ENCODE measurements at places on chromosomes 7 and 10.

- DNase-seq, result no peak
Measured at GRCh38 chr10:112827951-112828350, 122.1 kb upstream of the TCF7L2 start.

- DNase-seq, result no peak
Measured at GRCh38 chr10:78351283-78351682, 317.6 kb downstream of the RPS24 start.

- DNase-seq, result no peak
Measured at GRCh38 chr10:4217187-4217586, 432.2 kb upstream of the KLF6 start.

DNA sequence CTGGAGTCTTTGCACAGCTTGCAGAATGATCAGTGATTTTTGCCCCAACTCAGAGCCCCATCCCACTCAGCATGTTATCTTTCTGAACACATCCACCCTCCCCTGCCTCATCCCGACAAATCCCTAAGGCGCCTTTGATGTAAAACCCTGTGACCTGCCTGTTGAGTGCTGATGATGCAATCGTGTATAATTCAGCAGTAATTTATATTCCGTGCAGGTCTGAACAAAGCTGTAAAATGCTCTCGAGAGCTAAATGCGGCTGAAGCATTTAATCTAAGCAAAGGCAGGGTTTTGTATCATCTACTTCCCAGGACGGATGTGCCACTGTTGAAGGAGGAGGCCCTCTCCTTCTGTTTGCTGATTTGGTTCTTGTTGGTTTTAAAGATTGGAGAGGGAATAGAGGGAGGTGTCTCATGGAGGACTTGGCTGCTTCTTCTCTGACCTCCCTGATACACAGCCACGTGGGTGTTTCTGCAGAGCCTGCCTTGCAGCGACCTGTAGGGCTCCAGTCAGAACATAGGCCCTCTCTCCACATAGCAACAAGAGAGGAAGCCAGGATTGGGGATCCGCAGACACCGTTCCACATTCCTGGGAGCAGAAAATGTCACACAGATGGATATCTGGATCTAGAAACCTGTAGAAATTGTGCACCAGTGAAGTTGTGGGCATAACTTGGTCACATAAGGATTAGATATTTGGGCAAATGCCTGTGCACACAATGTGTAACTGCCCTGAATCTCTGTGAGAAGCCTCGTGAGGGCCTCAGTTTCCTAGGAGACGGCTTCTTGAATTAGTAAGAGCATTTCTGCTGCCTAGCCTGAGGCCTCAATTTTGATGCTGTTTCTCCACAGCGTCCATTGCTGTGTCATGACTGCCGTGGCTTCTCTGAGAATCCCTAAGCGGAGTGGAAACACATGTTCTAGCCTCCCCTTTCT is 90.2 kb upstream of the AGK start:
- DNase-seq, result no peak

GRCh38 chr10:102405108-102405571 is 9.6 kb downstream of the NFKB2 start:
- DNase-seq, result no peak
